ENCODE measurements at places on chromosomes 7 and 10.

- no peak for DNase-seq
These were observed 187.1 kb downstream of the ARHGAP21 start for GRCh38 chr10:24536636-24537035.

GRCh38 chr7:31761646-31762045, 74.6 kb downstream of the PPP1R17 start:
- DNase-seq, result no peak

DNA sequence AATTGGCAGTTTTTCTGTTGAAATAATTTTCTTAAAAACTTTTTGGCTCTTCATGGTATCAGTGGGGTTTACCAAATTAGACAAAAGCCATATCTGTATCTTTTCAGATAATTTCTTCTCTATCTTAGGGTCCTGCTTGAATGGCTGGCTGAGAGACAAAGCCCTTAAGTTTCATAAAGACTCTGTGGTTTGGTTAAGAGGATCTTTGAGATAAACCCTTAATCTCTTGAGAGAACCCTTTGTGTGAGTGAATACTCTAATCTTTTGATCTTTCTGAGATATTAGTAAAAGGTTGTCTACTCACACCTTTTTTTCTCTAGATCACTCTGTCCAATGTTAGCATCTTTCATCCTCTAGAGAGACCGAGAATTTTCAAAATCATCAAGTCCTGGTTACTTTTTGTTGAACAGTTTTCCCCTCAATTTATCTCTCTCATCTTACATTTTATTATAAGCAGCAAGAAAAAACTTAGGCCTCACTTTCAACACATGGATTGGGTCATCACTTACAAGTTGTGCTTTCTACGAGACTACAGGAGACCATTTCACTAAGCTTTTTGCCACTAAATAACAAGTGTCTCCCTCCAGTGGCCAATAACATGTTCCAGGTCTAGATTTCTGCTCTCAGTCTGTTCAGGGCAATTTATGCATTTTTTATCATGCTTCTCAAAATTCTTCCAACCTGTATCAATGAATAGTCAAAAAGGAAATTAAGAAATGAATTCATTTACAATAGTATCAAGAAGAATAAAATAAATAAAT, 28.4 kb downstream of the DNAJC9 start:
- DNase-seq, result no peak

DNA sequence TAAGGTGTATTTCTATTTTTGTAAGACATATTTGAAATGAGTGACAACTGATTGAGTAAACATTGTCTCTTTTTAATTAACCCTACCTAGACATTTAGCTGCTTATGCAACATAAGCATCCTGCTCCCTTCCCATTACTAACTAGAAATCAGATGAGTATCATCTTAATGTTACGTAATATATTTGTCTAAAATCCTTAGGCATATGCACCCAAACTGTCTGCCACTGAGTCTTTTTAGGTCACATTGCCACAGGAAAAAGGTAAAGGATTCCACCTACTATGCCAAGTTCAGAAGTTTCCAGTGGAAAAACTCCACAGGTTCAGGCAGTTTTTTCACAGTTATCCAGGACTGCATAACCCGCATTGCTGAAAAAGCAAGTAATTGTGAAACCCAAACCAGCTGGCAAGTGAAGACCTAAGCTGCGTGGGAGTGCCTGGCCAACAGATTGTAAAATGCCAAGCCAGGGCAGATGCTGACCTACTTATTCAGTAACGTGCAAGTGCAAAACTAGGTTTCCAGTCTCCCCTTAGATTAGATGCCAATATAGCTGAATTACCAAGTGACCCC, 983.7 kb downstream of the GATA3 start:
- no peak for DNase-seq

GRCh38 chr10:28211759-28212158, 91.1 kb downstream of the MPP7 start:
- no peak for DNase-seq

DNA sequence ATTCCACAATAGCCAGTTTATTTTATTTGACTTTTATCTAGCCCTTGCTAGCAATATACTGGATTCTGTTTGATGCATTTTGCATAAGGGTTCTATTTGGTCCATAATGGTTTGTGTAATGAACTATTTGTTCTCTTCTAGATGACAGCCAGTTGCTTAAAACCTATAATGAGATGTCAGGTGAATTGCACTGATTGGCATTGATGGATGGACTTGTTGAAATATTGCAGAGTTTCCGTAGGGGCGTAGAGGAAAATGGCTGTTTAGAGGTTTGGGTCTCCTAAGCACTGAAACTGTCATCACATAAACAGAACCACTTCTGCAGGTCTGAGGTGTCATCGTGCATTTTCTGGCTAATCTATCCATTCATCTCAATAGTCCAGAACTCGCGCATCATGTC, 124.9 kb upstream of the HDAC9 start:
- DNase-seq, result no peak

DNA sequence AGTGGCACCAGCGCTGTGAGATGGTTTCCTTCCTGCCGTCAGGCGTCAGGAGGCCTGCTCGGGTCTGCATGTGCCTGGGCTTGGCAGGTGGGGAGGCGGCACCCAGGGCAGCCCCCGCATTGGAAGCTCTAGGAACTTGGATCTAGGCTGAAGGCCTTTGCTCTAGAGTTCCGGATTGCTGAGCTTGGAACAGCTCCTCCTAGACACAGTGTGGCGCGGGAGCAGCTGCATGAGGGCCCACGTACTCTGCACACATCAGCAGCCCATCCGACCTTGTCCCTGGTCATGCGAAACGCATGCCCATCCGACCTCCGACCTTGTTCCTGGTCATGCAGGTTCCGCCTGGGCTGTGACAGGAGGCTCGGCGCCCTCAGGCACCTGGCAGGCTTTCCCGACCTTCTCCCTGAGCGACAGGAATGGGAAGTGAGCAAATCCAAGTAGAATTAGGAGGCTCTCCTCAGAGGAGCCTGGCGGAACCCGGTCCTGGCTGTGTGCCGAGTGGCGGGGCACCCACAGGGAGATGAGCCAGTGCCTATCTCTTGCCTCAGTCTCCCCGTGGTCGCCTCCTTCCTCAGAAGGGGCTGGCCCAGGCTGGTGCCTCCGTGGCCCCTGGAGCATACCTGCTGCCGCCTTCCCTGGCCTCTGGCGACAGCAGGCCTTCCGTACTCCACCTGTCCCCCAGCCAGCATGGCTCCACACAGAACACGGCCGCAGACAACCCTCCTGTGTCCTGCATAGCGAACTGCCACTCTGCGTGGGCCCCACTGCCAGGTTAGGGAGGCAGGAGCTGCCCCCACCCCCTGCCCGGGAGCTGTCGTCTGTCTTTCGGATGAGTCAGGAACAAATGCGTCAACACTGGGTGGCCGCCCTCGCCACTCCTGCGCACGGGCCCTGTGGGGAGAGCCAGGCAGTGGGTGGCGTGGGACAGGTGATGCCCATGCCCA, 12.0 kb downstream of the GET4 start:
- DNase-seq, result no peak

GRCh38 chr7:38306914-38307313, 33.5 kb upstream of the TARP start:
- no peak for DNase-seq

DNA sequence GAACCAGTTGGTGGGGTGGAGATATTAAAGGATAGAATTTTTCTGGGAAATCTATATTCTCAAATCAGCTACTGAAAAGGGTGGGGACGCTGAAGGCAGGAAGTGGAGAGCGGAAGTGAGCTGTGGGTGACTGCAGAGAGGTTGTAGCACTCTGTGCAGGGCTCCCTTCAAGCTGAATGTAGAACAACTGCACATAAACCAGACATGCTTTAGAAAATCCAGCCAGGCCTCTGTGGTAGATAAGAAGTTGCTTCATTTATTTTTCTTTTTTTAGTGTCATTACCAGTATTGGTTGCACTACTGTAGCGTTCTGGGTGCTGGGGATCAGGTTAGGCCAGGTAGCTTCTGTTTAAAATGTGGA, 127.8 kb downstream of the CELF2 start:
- peak; percentile 25 for DNase-seq

GRCh38 chr7:115229401-115230105, 307.7 kb downstream of the MDFIC start:
- DNase-seq, result no peak

DNA sequence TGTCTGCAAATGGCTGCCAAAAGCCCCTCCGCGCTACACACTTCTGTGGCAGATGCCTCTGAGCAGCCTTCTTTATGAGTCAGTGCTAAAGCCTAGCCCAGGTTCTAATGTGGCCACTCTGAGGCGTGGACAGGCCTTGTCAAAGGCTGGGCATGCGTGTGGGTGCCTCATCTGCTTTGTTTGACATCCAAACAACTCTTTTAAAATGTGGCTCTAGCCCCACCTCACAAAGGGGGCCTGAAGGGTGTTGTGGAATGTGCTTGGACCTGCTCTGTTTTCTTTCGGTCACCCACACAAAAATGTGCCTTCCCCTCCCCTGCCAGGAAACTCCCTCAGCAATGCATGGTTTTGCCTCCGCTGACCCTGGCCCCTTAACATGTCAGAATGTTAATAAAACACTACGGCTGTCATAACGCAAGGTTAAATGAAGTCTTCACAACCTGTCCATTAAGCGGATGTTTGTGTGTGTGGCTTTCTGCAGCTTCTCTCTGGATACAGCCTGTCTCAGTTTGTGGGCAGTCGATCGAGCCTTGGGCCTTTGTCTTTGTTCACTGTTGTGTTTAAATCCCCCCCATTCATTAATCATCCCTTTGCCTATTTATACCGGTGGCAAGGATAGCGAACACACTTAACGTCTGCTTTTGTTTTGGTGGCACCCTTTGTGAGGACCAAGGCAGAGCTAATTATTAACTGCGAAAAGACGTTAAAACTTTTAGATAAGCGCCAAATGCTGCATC, 718.9 kb downstream of the LRMDA start:
- no peak for DNase-seq

GRCh38 chr10:8026349-8027259, 27.9 kb upstream of the GATA3 start:
- DNase-seq, result no peak

- DNase-seq, result peak; percentile 68
These were observed 128.4 kb downstream of the ABCA13 start for GRCh38 chr7:48299580-48300169.

- no peak for DNase-seq
These were observed 855 bp upstream of the PALD1 start for GRCh38 chr10:70477661-70478162.

DNA sequence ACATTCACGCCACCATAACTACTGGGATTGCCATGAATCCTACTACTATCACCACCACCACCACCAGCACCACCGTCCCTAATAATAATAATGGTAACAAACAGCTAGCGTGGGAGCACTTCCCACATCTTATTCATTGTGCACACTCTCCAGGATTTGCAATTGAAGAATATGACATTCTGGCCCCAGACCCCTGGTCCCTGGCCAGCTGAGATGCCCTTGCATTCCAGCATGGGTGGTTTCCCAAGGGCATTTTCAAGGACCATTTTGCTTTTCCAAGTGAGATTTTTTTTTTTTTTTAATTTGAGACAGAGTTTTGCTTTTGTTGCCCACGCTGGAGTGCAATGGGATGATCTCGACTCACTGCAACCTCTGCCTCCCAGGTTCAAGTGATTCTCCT, 14.7 kb downstream of the CTBP2 start:
- no peak for DNase-seq

DNA sequence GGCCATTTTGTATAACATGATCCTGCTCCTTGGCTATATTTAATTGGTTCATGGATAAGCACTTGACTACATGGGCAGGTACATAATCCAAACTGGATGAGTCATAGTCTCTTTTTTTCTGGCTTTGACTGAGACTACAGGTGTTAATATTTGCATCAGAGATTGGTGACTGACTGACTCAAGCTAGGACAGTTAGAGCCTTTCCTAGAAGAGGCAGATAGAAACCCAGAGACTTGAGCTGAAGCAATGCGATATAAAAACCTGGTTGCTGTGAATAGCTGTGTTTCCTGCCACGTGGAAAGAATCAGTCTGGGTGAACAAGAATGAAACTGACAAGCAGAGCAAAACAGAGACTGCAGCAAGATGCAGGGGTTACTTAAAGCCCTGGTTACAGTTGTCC, 81.0 kb downstream of the SAMD9 start:
- no peak for DNase-seq

GRCh38 chr7:16091701-16092310, 329.5 kb downstream of the CRPPA start:
- no peak for DNase-seq

DNA sequence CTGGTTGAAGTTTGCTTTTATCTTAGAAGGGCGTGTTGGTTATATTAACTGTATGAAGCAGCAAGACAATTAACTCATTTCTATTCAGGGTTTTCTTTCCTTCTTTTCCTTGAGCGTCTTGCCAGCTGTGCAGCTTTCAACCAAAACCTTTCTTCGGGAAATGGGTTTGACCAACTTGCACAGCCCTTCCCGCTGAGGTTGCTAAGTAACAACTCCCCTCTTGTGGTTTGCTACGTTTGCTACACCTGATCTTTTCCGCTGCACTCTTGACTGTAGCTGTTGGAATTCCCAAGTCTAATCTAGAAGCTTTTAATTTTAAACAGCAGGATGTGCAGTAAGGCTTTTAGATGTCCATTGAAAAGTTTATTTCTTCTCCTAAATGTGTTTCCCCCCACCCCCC, 116.9 kb downstream of the CDCA7L start:
- no peak for DNase-seq

DNA sequence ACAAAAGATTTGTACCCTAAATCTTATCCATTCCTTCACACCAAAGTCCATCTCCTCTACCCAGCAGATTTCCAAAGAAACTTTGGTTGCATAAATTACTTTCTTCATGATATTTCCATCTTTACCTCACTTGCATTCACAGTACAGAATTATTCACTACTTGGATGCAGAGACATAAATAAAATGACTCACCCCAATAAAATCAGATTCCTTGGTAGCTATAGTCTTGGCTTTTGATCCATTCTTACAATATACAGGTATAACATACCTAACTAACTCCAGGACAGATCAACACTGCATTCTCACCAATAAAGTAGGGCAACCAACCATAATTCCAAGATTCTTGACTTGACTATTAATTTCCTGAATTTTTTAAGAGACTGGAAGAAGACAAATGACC, 815.1 kb downstream of the MAGI2 start:
- no peak for DNase-seq

Data from midbrain (tissue), 1 donor.